GM23338 (cell line): ENCODE measurements at places on chromosomes 2 and 18. TPM values are rescaled to one million over a fixed set of nuclear protein-coding genes. Genes with fewer than 3 reads are reported as not detected.

DNA sequence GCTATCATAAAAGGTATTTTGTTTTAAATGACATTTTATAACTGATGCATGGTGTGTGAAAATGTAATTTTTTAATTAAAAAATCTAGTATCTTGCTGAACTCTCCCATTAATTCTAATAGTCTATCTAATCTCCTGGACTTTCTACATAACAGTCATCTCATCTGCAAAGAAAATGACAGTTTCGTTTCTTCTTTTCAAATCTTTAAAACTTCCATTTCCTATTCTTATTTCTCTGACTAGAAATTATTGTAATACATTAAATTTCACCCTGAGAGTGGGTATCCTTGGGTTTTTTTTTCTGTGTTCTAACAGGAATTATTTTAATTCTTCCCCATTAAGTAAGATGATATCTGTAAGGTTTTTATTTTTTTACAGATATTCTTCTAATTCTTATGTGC is 120.1 kb downstream of the KCNF1 start:
- H3K4me3 ChIP-seq, result no peak overlapping the region
- DNase-seq, result no peak
- no peak overlapping the region for H3K27ac ChIP-seq
- H3K36me3 ChIP-seq, result no peaks in the 10 kb centered on the region
- H3K27me3 ChIP-seq, result no peaks in the 10 kb centered on the region

GRCh38 chr2:195768431-195768830 is 111.4 kb downstream of the SLC39A10 start:
- H3K4me3 ChIP-seq, result no peak overlapping the region
- no peaks in the 10 kb centered on the region for H3K4me1 ChIP-seq
- H3K27me3 ChIP-seq, result no peaks in the 10 kb centered on the region
- no peak for DNase-seq

- no peak overlapping the region for H3K4me3 ChIP-seq
- H3K27me3 ChIP-seq, result no peaks in the 10 kb centered on the region
- H3K4me1 ChIP-seq, result no peaks in the 10 kb centered on the region
- no peaks in the 10 kb centered on the region for H3K36me3 ChIP-seq
- no peak overlapping the region for H3K27ac ChIP-seq
Observed at GRCh38 chr18:48991676-48992075, 40.9 kb upstream of the SMAD7 start.

GRCh38 chr2:165699946-165700345 is 94.1 kb downstream of the GALNT3 start:
- peaks cover 46% of the 10 kb centered on the region for H3K4me1 ChIP-seq
- DNase-seq, result no peak
- no peaks in the 10 kb centered on the region for H3K27me3 ChIP-seq
- H3K4me3 ChIP-seq, result no peak overlapping the region
- no peak overlapping the region for H3K27ac ChIP-seq

- H3K36me3 ChIP-seq, result peaks cover 65% of the 10 kb centered on the region
- H3K4me1 ChIP-seq, result no peaks in the 10 kb centered on the region
- H3K4me3 ChIP-seq, result no peak overlapping the region
- H3K27me3 ChIP-seq, result no peaks in the 10 kb centered on the region
Observed at GRCh38 chr2:218230882-218231281, 13.9 kb downstream of the ARPC2 start.

DNA sequence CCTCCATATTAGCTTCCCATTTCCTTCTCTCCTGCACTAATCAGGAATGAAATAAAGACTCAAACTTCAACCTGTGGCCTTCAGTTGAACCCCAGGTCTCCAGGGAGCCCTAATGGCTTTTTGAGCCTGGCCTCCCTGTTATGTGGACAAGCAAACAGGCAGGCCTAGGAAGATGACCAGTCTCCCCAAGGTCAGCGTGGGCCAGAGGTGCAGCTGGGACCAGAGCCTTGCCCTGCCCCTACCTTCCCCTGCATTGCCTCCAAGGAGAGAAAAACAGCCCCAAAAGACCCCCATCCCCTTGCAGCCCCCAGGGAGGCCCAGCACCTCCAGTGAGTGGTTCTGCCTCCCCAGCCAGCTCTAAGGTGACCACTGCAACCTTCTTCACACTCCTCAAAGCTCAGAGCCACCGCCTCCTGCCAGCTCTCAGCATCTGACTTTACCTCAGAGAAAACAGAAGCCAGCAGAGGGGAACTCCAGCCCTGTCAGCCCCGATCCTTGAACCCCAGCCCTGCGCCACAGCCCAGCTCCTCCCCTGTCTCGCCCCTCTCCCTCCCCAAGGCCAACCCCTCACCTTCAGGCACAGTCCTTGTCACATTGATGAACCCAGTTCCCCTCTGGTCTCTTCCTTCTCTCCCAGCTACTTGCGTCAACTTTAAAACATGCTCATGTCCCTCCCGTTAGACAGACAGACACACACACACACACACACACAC is 59.5 kb upstream of the ID2 start:
- H3K27me3 ChIP-seq, result no peaks in the 10 kb centered on the region
- no peak overlapping the region for H3K4me3 ChIP-seq
- no peak overlapping the region for H3K27ac ChIP-seq
- DNase-seq, result no peak

DNA sequence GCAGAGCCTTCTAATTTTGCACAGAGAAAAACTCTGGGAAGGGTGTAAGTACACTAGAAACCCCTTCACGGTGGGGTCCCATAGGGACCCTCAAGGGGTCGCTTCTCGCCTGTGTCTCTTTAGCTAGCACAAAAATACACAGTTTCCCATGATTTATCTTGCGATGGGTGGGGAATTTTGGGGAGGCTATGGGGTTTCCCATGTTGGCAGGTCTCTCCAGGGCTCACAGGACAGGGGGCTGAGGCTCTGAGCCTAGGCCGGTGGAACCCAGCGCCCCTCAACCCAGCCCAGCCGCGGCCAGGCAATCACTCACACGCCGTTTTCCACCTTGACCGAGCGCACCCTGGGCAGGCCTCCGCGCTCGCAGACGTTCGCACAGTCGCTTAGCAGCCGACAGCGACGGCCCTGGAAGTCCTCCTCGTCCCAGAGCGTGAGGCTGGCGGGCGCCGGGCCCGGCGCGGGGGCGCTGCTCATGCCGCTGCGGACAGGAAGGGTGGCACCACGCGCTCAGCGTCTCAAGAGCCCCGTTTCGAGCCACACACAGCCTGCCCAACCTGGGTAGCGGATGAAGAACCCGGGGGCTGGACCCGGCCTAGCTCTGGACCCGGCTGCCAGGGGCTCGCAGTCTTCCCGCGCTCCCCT is 398 bp downstream of the CRYBA2 start:
- peaks cover 17% of the 10 kb centered on the region for H3K4me1 ChIP-seq
- peak; percentile 38 for DNase-seq
- H3K27me3 ChIP-seq, result peaks cover 100% of the 10 kb centered on the region
- no peaks in the 10 kb centered on the region for H3K36me3 ChIP-seq
- H3K27ac ChIP-seq, result no peak overlapping the region

GRCh38 chr2:111678651-111679050 is 205.3 kb downstream of the ANAPC1 start:
- DNase-seq, result no peak
- H3K36me3 ChIP-seq, result no peaks in the 10 kb centered on the region

GRCh38 chr2:20551945-20552328 is 99.0 kb downstream of the HS1BP3 start:
- no peaks in the 10 kb centered on the region for H3K27me3 ChIP-seq
- no peak for DNase-seq
- H3K36me3 ChIP-seq, result no peaks in the 10 kb centered on the region
- H3K4me1 ChIP-seq, result peaks cover 5% of the 10 kb centered on the region
- H3K4me3 ChIP-seq, result no peak overlapping the region

- H3K4me3 ChIP-seq, result no peak overlapping the region
- peaks cover 14% of the 10 kb centered on the region for H3K4me1 ChIP-seq
- H3K27ac ChIP-seq, result no peak overlapping the region
- no peaks in the 10 kb centered on the region for H3K27me3 ChIP-seq
- DNase-seq, result no peak
Observed at GRCh38 chr2:128368437-128369107, 49.9 kb upstream of the HS6ST1 start.

C18orf54 gene
- 11.1 and 13.9 TPM in 2 replicates for polyA plus RNA-seq

SAG gene
- not detected in 2 replicates for polyA plus RNA-seq

HNRNPA3 gene
- 290 and 376 TPM in 2 replicates for polyA plus RNA-seq

HNMT gene
- 3.1 and 3.3 TPM in 2 replicates for polyA plus RNA-seq

WNT6 gene
- not detected in 2 replicates for polyA plus RNA-seq

ALPG gene
- polyA plus RNA-seq, result 0.89 and 1.4 TPM in 2 replicates
